ENCODE measurements at places on chromosomes 16 and 17. TPM values are rescaled to one million over a fixed set of nuclear protein-coding genes. Genes with fewer than 3 reads are reported as not detected.

- peak; percentile 81 for DNase-seq
Measured at GRCh38 chr17:80832888-80833583, 158.6 kb upstream of the CHMP6 start.

- DNase-seq: no peak
Measured at GRCh38 chr17:37384560-37385149, 8.9 kb downstream of the C17orf78 start.

DNA sequence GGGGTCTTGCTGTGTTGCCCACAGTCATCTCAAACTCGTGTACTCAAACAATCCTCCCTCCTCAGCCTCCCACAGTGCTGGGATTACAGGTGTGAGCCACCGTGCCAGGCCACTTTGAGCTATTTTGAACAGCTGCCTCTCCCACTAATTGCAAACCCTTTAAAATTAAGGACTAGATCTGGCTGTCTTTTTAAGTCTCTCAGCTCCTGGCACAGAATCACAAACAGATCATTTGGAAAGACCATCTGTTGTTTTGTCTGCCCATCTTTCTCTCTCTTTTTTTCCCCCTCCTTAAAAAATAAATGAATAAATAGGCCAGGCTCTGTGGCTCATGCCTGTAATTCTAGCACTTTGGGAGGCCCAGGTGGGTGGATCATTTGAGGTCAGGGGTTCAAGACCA lies 10.9 kb upstream of the STAT3 start:
- no peak for DNase-seq

DNA sequence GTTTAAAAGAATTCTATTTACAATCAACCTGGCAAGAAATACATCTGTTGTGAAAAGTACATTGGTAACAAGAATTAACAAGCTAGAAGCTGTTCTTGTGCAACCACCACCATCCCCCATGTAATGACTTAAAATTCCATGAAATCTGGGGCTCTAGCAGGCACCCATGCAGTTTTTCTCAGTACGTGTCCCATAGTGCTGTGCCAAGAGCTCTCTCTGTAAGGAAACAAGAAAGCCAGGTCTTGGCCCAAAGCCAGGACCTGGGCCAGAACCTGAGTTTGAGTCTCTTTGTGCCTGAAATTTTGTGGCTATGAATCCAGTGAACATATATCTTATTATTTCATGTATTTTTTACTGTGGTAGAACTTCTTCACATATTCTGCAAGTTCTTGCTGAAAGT lies 46.6 kb downstream of the NUP93 start:
- no peak for DNase-seq

DNA sequence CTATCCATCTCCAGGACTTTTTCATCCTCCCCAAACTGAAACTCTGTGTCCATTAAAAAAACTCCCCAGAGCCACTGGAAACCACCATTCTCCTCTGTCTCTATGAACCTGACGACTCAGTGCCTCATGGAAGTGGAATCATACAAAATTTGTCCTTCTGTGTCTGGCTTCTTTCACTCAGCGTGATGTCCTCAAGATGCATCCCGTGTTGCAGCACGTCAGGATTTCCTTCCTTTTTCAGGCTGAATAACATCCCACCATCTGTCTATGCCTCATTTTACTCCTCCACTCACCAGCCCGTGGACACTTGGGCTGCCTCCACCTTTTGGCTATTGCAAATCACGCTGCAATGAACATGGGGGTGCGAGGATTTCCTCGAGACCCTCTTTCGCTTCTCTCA lies 12.6 kb upstream of the ALDH3A1 start:
- no peak for DNase-seq

DNA sequence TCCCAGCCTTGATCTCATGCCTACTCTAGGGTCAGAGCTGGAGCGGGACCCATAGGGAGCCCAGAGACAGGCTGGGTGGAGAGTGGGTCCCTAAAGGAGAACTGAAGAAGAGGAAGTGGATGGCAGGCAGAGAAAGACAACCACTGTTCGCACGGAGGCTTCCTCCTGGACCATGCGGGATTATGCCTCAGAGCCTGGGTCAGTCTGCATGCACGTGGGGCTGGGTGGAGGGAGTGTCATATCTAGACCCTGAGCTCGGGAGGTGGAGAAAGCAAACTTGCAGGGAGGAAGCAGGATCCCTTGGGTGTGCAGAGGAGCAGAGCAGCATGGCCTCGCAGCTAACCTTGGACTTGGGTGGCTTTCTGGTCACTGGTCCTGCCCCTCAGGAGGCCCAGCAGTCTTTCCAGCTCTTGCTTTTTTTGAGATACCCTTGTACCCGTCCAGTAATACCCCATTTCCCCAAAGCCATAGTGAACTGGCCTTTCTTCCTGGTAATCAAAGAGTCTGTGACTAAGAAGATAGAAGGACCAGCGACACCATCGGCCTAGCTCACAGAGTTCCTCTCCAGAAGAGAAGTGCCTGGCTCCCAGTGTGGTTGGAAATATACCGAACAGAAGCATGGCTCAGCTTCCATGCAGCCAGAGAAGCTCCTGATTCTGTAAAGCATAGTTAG lies 344.2 kb downstream of the CPPED1 start:
- no peak for DNase-seq

GRCh38 chr16:8645831-8646230 lies 24.3 kb downstream of the METTL22 start:
- DNase-seq: no peak

- DNase-seq: no peak
Measured at GRCh38 chr17:41377546-41377945, 4.6 kb downstream of the KRT34 start.

GRCh38 chr17:30274887-30275286 lies 16.9 kb downstream of the BLMH start:
- no peak for DNase-seq

DNA sequence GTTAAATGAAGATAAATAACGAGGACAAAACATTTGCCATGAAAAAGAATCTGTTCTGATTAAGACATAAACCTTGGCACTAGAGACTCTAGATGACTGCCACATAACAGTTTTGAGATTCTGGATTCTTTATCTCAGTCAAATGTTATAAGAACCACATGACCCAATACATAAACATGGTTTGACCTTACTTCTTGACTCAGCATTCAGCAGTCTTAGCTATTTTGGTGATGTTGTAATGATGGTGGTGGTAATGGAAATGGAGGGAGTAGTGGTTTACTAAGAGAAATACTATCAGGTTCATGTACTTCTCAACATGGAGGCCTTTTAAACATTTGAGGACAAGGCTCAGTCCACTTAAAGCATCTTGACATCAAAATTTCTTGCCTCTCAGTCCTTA lies 925.4 kb downstream of the CDH11 start:
- no peak for DNase-seq

DNA sequence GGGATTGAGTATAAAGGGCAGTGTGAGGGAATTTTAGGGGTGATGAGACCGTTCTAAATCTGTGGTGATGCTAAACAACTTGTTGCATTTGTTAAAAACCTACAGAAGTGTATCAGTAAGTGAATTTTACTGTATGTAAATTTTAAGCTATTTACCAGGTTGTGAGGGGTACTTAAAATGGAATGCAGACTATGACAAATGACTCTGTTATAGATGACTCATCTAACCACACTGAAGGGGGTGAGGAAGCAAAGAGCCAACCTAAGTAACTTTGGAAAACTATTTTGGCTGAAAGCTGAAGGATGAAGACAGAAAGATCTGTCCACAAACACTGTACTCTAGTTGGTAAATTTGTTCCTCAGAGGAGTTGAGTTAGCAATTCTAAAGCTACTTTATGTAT lies 5.3 kb upstream of the MKS1 start:
- DNase-seq: no peak

- no peak for DNase-seq
Measured at GRCh38 chr17:78082988-78083387, 45.6 kb downstream of the TMC6 start.

DNA sequence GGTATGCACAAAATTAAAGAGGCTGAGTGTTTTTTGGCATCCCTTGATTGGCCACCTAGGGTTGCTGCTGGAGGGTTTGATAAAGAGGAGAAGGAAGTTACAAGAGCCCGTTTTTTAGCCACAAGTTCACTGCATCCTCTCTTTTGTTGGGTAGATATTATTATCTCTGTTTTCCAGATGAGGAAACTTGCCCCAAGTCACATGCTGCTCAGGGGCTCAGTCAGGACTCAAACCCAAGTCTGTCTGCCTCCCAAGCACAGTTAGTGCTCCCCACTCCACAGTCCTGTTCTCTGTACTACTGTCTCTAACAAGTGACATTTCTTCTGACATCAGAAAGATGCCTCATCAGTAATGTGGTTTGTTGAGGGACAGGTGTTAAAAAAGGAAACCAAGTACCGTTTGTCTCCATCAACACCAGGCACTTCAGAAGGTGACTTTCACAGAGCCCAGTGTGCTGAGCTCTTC lies 1.4 kb downstream of the NT5M start:
- no peak for DNase-seq

DNA sequence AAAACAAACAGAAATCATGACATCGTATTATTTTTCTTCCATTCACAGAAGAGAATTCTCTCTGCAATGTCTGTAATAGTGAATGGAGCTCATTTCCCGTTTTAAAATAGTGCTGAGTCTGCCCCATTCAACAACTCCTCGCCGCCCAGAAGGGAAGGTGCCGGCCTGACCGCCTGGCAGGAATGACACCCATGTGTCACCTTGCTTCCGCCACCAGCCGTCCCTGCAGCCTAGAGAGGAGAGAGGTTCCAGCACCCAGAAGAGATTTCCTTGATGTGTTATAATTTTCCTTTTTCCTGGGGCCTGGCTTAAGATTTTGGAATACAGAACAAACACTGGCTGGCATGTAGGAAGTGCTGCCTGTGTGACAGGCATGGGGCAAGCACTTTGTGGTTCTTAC lies 60.0 kb downstream of the MEAK7 start:
- DNase-seq: no peak

DNA sequence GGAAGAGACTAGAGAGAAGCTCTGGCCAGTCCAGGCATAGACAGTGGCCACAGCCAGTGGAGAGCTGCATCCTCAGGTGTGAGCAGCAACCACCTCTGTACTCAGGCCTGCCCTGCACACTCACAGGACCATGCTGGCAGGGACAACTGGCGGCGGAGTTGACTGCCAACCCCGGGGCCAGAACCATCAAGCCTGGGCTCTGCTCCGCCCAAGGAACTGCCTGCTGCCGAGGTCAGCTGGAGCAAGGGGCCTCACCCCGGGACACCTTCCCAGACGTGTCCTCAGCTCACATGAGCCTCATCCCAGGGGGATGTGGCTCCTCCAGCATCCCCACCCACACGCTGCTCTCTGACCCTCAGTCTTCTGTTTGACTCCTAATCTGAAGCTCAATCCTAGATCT lies 3.2 kb downstream of the RHBDF1 start:
- DNase-seq: no peak

- no peak for DNase-seq
Measured at GRCh38 chr16:21001262-21001661, 100.7 kb downstream of the LYRM1 start.

DNA sequence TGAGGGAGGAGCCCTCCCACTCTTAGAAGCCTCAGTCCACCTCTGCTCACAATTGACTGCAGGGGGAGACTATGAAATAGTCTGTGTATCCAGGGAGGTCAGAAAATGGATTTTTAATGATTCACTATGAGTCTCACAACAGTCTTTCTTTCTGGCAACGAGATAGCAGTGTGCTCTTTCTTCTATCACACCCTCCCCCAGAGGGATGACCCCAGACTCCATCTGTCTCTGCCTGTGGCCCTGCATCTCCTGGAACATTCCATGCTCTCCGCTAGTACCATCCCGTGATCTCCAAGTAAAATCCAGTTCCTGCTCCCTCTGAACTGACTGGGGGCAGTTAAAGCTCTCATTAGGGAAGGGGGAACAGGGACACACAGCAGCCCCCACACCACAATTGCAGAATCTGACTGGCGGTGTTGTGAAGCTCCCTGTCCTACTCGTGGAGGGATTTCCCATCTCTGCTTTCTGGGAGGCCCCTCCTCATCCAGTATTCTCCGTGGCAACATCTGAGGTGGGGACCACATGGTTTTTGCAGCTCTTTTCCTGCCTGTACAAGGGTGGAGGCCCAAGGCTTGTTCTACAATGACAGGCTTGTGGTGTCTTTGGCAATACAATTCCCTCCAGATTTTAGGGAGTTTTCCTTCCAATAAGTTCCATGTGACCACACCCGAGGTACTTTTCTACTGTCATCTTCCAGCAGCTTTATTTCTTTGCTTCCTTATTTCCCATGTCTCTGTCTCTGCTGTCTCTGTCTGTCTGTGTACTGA lies 19.4 kb downstream of the NATD1 start:
- DNase-seq: no peak

GRCh38 chr17:38579934-38580333 lies 25.8 kb downstream of the SRCIN1 start:
- no peak for DNase-seq

DNA sequence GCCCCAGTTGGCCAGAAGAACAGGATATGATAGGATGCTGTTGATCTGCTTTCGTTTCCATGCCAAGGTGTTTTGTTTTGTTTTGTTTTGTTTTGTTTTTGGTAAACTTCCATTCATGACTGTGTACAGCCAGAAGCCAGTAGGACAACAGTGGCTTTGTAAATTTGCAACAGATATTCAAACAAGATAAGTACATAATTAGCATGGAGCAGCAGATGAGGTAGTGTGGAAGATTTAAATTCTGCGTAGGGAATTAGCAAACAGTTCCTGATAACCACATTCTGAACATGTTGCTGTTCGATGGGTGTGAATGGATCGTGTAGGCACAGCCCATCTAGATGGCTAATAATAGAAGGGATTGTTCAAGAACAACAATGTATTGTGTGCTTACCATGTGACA lies 1080.1 kb upstream of the RBFOX1 start:
- DNase-seq: no peak

DNA sequence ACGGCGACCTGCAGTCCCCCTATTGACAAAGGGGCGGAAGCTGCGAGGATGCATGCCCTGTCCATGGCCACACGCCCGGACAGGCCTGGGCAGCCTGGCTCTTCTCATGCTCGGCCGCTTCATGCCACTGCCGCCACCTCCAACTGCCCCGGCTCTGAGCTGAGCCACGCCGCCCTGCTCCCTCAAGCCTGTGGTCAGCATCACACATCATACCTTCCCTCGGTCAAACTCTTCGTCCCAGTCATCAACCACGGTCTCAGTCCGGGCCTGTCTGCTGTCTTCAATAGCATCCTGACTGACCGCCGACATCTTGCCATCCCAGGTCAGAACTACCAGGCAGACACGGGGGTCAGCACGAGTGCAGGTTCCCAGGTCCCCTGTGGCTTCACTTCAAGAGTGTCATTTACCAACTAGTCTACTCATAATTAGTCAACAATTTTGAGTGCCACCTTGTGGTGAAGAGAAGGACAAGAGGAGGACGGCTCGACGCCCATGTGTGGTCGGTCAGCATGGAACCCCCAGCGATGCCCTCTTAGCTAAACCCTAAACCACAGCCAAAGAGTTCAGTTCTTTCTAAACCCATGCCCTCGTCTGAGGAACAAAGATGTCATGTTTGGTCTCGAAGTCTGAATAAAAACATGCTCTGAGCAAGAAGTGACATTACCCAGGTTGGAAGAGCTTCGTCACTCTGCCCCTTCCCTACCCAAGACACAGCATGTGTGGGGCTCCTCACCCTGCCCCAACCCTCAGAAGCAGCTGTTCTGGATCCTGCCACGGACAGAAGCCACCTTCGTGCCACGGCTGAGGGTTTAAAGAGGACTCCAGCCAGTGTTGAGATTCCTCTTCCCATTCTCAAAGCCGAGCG lies 16.9 kb upstream of the CYTH1 start:
- no peak for DNase-seq

SLFN14 gene
- polyA plus RNA-seq: 0.09 TPM

PERCC1 gene
- not detected for polyA plus RNA-seq

TEKT5 gene
- 0.16 TPM for polyA plus RNA-seq

TNP2 gene
- not detected for polyA plus RNA-seq

KIF19 gene
- polyA plus RNA-seq: 1.1 TPM

RNF112 gene
- polyA plus RNA-seq: 0.68 TPM

PPP1R27 gene
- 0.14 TPM for polyA plus RNA-seq
